Astrocyte of the spinal cord (primary cell): ENCODE measurements at places on chromosomes 7 and 10.

DNA sequence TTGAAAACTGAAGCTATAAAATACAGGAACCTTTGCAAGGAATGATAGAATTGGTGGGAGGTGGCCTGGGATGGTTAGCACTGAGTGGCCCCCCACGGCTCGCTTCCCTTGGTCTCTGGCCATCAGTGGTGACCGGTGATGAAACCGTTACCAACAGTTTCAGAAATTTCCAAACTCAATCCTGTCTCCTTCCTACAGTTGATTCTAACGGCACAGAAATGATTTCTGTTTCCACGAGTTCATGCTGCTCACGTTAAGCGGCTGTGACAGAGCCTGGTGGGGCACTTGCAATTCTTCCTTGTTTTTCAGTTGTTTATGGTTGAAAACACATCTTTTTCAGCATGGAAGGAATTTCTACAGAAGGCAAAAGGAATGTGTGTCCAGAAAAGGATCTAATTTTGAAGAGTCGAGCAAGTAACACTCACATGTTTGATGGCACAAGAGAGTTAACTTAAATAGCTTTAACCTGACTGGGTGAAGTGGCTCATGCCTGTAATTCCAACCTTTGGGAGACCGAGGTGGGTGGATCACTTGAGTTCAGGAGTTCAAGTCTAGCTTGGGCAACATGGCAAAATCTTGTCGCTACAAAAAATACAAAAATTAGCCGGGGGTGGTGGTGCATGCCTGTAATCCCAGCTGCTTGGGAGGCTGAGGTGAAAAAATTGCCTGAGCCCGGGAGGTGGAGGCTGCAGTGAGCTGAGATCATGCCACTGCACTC, 100.1 kb downstream of the DNAJB6 start:
- no peak for DNase-seq

- no peak for DNase-seq
Measured at GRCh38 chr10:42998481-42999384, 78.1 kb upstream of the RET start.

- no peak for DNase-seq
Measured at GRCh38 chr10:12401466-12401865, 52.1 kb downstream of the CAMK1D start.

- DNase-seq: no peak
Measured at GRCh38 chr10:11180228-11180627, 162.6 kb downstream of the CELF2 start.

DNA sequence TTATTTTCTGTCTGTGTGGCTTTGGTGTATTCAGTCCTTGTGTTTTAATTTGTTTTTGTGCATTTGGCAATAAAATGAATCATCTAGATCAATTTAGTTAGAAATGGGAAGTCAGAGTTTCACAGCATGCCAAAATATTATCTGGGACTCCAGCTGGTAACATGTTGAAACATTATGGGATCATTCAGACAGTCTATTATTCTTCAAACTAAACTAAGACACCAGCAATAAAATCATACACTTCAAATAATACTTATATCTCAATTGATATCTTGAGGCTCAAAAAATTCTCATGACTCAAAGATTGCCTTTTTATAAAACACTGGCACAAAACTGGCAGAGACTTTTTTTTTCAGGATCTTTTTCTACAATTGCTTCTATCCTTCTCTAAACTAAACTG, 5.8 kb upstream of the RP9 start:
- no peak for DNase-seq

DNA sequence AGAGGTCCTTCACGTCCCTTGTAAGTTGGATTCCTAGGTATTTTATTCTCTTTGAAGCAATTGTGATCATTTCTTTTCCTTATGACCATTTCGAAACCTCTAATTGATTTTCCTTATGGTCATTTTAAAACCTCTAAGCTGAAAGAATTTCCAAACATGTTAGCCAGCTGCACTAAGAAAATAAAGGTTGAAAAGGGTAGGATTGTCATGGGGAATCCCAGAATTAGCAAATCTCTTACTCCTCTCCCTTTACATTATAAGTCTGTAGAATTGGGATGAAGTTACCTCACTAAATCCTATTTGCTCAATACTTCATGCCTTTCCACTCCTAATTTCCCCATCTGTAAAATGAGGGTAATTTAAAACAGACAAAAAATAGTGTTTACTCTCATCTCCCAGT, 79.5 kb downstream of the FAM185A start:
- no peak for DNase-seq

DNA sequence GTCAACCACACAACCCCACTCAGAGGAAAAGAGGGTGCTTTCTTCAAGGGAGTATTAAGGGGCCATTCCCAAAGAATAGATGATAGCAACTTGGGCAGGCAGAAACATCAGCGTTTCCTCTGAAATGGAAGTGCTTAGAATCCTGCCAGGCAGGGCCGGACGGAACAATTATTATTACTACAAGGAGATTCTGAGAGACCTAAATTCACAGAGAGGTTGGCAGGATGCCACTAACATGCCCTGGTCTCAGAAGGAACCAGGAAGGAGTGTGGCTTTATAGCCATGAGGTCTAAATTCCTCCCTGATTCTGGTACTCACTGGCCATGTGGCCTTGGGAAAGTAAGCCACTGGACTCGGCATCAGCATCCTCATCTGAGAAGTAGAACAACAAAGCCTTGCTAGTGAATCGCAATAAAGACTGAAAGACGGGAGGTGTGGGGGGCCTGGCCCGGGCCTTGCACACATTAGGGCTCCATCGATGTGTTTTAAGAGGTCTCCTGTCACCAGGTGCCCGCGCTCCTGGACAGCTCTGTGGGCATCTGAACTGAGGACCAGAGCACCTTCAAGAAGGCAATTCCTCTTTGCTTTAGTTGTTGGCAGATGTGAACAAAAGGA, 131.5 kb downstream of the OAT start:
- no peak for DNase-seq

- no peak for DNase-seq
Measured at GRCh38 chr7:90923541-90923997, 327.4 kb downstream of the CDK14 start.

DNA sequence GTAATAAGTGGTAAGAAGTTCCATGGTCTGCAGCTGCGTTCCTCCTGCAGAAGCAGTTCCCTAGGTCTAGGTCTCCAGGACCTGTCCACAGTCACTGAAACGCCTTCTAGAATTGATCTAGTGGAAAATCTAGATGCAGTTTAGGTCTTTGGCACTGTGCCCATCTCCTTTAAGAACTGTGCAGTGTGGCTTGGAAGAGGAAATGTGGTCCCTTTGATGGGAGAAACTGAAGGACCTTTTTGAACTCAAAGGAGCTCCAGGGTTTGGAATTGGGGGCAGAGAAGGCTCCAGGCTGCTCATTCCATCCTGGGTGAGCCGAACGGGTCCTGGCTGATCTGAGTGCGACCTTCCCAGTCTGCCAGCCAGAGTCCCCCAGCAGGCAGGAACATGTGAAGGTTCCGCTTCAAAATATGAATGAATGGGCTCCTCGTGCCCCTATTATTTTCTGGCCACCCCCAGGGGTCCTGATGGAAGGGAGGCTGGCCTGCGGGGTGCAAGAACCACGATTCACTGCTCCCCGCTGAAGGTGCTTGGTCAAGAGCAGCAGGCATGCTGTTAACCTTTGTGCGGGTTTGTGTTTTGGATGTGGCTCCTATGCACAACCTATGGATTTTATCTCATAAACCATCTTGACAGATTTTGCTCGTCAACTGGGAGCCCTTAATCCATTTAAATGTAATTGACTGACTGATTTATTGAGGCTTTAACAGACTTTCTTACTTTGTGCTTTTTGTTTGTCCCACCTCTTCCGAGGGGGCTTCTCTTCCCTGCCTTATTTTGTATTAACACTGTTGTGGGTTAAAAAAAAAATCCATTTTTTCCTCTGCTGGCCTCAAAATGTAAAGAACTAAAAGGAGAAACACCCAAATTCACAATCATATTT, 36.7 kb downstream of the ZNF467 start:
- DNase-seq: peak; percentile 8

DNA sequence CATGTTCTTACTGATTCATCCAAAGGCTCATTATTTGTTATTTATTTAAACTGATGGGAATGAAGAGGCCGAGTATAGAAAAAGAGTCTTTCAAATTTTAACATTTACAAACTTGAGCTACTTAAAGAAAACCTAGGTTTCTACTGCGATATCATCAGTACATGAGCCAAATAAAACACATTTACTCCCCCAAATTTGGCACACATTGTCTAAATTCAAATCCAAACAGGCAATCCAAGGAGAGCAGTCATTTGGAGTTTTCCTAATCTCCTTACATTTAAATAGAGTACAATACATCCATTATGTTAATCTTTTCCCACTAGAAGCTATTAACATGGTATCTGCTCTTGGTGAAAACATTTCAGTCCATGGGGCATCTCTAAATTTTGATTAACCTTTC, 2.2 kb downstream of the NMT2 start:
- peak; percentile 25 for DNase-seq

DNA sequence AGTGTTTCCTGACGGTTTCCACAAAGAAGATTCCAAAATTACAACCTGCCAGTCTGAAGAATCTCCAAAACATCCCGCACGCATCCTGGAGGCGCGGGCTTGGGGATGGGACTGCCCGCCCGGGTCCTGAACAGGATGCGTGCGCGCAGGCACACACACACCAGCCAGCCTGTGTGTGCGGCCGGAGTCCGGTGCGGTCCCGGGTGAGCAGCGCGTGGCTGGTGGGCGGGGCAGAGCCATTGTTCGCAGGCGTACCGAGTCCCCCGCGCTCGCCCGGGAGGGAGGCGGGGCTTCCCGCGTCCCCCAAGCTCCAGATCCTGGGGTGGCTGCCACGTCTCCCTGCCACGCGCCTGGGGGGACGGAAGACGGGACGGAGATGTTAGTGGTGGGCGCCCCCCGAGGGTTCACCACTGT, 675 bp upstream of the SCD start:
- peak; percentile 73 for DNase-seq

DNA sequence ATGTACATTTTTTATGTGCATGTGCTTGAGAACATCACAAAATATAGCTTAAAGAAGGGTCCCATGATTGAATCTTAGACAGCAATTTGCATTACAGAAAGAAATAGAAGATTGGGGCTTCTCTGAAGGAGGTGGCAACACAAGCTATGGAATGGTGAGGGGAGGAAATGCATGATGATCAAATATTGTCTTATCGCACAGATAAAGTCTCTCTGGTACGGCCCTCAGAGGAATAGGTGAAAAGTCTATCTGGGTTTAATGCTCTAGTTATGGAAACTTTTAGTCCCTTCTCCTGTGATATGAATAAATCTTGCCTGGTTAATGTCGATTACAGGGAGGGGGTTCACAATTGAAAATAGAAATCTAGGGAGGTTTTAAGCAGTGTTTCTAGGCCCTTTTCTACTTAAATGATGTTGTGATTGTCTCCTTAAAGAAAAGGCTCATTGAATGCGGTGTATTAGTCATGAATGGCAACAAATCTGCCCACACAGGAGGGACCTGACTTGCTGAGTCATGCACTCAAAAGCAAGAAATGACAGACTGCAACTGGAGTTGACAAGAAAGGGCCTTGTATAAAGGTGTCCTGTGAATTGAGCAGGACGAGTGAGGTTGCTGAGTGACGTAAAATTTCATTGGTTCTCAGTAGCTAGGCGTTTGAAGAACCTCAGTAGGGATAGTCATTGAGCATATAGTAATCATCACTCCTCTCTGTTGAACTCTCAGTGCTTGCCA, 133.4 kb upstream of the CSTF2T start:
- DNase-seq: peak; percentile 76

DNA sequence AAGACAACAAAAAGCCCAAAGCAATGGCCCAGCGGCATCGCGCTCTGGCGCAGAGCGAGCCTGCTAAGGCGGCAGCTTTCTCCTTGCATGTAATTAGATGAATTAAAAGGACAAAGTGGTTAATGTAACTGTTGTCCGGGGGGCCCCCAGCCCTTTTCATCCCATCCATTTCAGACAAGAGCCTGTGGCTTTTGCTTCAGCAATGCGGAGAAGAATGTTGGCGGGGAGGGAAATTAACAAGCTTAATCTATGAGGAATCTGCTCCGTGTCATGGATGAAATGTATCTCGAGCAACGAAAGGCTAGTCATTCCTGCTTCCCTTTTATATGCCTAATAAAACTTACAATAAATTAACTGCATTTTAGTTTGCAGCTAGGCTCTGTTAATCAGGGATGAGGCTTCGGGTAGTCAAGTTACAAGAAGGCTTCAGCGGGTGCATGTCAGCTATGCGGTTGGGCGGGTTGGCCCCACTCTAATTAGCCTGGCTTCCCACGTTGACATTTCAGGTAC, 203.3 kb downstream of the BUB3 start:
- DNase-seq: no peak

- peak; percentile 3 for DNase-seq
Measured at GRCh38 chr7:40647719-40648118, 512.9 kb downstream of the SUGCT start.

DNA sequence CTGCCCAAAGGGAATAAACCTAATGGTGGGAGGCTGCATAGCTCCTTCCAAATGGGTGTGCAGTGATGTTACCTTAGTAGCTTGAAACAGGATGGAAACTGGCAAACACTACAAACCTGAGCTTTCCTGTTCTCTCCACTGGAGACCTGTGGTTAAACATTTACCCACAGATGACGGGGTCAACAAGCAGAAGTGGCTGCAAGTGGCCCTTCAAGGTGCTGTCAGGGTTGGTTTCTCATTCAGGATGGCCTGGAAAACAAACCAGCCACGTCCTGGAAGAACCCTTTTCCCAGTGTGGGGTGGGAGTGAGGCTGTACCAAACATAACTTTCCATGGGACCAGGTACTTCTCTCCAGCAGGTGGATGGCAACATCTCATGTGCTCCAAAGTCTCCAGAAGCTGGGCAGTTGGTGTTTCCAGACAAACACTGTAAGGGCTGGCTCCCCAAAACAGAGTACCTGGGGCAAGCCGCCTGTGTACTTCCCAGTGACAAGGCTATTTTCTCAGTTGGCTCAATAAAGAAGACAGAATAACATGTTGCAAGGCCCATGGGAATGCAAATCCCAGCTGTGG, 67.5 kb downstream of the DNAJB9 start:
- DNase-seq: no peak

GRCh38 chr10:52308251-52309031, 5.6 kb upstream of the DKK1 start:
- peak; percentile 82 for DNase-seq

DNA sequence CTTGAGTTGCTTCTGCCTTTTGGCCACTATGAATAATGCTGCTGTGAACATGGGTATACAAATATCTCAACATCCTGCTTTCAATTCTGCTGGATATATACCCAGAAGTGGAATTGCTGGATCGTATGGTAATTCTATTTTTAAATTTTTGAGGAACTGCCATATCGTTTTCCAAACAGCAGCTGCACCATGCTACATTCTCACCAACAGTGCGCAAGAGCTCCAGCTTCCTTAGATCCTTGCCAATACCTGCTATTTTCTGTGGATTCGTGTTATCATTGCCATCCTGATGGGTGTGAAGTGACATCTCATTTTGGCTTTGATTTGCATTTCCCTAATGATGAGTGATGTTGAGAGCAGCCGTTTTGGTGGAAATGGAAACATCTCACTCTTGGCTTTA, 26.7 kb downstream of the FRMD4A start:
- no peak for DNase-seq

GRCh38 chr10:98349508-98349922, 65.5 kb downstream of the PYROXD2 start:
- DNase-seq: peak; percentile 97
